ENCODE measurements at places on chromosomes 6 and 20. TPM values are rescaled to one million over a fixed set of nuclear protein-coding genes. Genes with fewer than 3 reads are reported as not detected.
A peak's percentile ranks its signal among the peaks of the same experiment; 100 is the strongest.

KDM1B gene
- total RNA-seq, result 19.5 TPM

ZSCAN23 gene
- total RNA-seq, result 5.1 TPM

CDK19 gene
- total RNA-seq, result 11.2 TPM

PKIB gene
- 1.3 TPM for total RNA-seq

PRPH2 gene
- 5.1 TPM for total RNA-seq

- no peaks in the 10 kb centered on the region for H3K36me3 ChIP-seq
- peak overlapping the region; percentile 16 for H3K27ac ChIP-seq
- H3K27me3 ChIP-seq, result no peaks in the 10 kb centered on the region
Observed at GRCh38 chr6:41894366-41895299, 542 bp downstream of the USP49 start.

- no peaks in the 10 kb centered on the region for H3K27me3 ChIP-seq
- no peak overlapping the region for H3K27ac ChIP-seq
- DNase-seq, result no peak
- no peak overlapping the region for H3K4me3 ChIP-seq
- H3K4me1 ChIP-seq, result no peaks in the 10 kb centered on the region
Observed at GRCh38 chr6:77397561-77397960, 65.7 kb downstream of the HTR1B start.

GRCh38 chr6:150261997-150262697 lies 106.7 kb upstream of the IYD start:
- H3K27ac ChIP-seq, result no peak overlapping the region
- DNase-seq, result no peak
- no peaks in the 10 kb centered on the region for H3K27me3 ChIP-seq
- no peaks in the 10 kb centered on the region for H3K4me1 ChIP-seq

GRCh38 chr6:70680396-70680795 lies 12.7 kb downstream of the SMAP1 start:
- no peak for DNase-seq
- H3K4me3 ChIP-seq, result no peak overlapping the region
- H3K27ac ChIP-seq, result no peak overlapping the region
- H3K4me1 ChIP-seq, result no peaks in the 10 kb centered on the region
- no peaks in the 10 kb centered on the region for H3K27me3 ChIP-seq

GRCh38 chr20:35298264-35298663 lies 6.0 kb upstream of the FAM83C start:
- no peaks in the 10 kb centered on the region for H3K36me3 ChIP-seq
- no peak overlapping the region for H3K27ac ChIP-seq
- H3K27me3 ChIP-seq, result peaks cover 3% of the 10 kb centered on the region
- peaks cover 9% of the 10 kb centered on the region for H3K4me1 ChIP-seq
- H3K4me3 ChIP-seq, result no peak overlapping the region

- DNase-seq, result peak; percentile 33
- H3K36me3 ChIP-seq, result peaks cover 6% of the 10 kb centered on the region
- H3K4me1 ChIP-seq, result no peaks in the 10 kb centered on the region
- H3K4me3 ChIP-seq, result no peak overlapping the region
Observed at GRCh38 chr20:36519944-36520343, 21.4 kb upstream of the MYL9 start.

DNA sequence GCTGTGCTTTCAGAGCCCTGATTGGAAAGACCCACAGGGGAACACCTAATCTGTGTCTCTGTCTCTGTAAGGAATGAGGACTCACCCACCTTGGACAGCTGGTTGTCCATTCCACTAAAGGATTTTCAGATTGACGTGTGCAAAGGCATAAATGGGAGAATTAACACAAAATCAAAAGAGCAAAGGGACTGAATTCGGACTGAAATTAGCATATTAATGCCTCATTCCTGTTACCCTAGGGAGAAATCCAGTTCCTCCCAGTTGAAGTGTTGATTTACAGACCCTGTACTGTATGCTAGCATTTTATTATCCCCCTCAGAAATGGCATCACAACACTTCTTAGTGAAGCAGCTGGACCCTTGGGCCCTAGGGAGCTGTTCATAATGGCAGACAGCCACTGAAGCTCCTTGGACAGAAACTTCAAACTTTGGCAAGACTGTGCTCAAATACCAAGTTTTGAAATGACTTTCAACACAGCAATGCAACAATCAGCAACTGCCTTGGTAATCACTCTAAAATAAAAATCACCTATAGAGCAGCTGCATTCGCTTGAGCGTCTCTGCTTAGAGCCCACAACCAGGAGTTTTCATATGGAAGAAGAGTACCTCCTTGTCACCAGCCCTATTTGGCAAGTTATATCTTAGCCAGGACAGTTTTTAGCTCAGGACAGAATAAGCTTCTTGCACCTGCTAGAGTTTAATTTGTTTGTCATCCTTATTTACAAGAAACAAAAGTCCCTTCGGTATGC lies 118.1 kb downstream of the TRDN start:
- no peaks in the 10 kb centered on the region for H3K36me3 ChIP-seq
- no peaks in the 10 kb centered on the region for H3K27me3 ChIP-seq
- H3K4me3 ChIP-seq, result no peak overlapping the region
- no peaks in the 10 kb centered on the region for H3K4me1 ChIP-seq

DNA sequence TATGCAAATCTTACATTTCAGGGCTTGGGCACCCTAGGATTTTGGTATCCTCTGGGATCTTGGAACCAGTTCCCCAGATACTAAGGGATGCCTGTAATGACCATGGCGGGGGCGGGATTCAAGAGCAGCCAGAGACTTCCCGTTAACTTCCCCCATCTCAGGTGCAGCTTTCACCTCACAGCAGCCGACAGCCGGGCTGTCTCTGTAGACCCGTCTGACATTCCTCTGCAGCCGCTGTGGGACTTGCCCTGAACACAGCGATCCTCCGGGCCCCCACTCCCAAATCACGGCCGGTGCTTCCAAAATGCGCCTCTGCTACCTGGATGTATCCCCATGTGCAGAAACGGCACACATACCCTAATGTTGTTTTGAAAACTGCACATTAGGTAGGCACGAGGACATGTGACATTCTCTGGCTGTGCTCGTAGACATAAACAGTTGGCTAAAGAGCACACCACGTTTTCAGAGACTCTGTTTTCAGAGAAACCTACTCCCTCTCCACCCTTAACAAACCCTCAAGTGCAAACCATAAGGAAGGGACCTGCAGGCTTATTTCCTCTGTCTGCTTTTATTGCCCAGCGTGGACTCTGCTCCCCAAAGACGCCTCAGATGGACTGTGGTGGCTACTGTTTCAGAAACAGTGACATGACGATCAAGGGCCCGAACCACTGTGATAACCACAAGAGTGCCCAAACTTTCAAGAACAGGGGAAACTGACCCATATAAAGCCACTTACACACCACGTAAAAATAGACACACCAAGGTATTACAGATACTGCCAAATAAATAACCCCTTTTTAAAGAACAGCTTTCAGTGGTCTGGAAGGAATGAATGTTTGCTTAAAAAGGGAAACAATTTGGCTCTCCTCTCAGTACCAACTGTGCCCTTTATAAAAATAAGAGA lies 72.9 kb upstream of the FOXC1 start:
- H3K4me3 ChIP-seq, result no peak overlapping the region
- no peaks in the 10 kb centered on the region for H3K27me3 ChIP-seq
- H3K27ac ChIP-seq, result no peak overlapping the region

DNA sequence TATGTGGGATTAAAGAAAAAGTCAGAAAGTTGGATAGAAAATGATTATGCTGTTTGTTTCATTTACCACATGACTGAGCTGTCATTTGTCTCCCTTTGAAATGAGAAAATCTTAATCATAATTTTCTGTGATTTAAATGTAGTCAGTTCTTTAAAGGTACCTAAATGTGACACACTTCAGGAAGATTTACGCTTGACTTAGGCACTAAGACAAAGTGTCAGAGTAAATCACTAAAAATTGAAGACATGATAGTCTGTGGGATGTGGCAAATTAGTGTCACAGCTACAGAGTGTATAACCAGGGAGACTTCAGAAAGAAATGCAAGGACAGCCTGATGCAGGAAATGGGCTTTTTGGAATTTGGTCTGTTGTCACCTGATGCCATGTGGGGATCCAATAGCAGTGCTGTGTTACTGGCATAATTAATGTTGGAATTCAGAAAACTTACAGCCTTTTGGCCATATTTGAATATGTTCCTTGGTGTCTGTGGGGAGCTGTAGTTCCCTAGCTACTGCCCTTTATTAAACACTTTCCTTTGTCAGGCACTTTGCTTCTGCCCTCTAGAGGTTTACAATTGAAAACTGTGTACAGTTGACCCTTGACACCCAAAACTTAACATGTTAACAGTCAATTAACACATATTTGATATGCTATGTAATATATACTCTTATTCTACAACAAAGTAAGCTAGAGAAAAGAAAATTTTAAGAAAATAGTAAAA lies 493.8 kb downstream of the UTRN start:
- H3K27ac ChIP-seq, result no peak overlapping the region
- no peak overlapping the region for H3K4me3 ChIP-seq
- no peaks in the 10 kb centered on the region for H3K27me3 ChIP-seq
- no peaks in the 10 kb centered on the region for H3K4me1 ChIP-seq
- no peak for DNase-seq

GRCh38 chr20:18144541-18145099 lies 7.0 kb downstream of the KAT14 start:
- DNase-seq, result no peak
- peaks cover 1% of the 10 kb centered on the region for H3K36me3 ChIP-seq
- H3K4me1 ChIP-seq, result no peaks in the 10 kb centered on the region
- H3K4me3 ChIP-seq, result no peak overlapping the region
- H3K27ac ChIP-seq, result no peak overlapping the region

DNA sequence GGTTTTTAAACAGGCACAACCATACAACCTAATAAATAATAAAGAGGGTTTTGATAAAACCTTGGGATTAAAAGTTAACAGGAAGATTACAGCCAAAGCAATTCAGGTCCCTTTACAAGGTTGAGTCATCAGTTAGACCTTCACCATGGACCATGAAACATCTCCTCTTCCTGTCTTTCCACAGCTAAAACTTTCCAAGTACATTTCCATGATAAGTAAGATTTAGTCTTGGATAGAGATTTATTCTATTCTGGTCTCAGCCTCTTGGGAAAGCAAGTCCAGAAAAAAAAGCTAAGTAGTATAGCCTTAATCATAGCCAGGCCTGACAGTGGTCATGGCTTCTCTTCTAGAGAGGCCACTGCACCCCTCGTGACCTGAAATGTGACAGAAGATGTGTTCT lies 2.9 kb upstream of the PRSS35 start:
- H3K4me3 ChIP-seq, result no peak overlapping the region
- no peaks in the 10 kb centered on the region for H3K4me1 ChIP-seq
- no peak overlapping the region for H3K27ac ChIP-seq

GRCh38 chr6:163603395-163603794 lies 188.9 kb downstream of the QKI start:
- no peak overlapping the region for H3K4me3 ChIP-seq
- no peak for DNase-seq
- no peaks in the 10 kb centered on the region for H3K27me3 ChIP-seq
- H3K27ac ChIP-seq, result no peak overlapping the region
- H3K4me1 ChIP-seq, result no peaks in the 10 kb centered on the region
